ENCODE measurements at places on chromosomes 16 and 17.

DNA sequence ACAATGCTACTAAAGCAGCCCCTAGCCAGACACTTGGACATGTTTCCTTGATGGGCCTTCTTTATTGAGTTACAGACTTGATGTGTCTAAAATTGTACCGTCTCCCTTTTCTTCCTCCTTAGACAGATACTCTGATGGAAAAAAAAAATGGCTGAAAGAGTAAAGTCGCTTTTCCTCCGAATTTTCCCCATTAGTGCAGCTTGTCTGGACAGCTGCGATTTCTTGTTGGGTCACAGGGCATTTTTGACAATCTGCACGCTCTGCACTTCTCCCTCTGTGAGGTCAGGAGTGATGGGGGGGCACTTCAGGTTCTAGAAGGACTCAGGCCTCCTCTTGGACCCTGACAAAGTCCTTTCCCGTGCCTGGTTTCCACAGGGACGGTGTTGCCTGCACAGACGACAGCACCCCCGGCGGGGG lies 968 bp upstream of the PRKAR1A start:
- DNase-seq, result no peak

- DNase-seq, result peak; percentile 71
Observed at GRCh38 chr17:28997806-28998205, 8.0 kb downstream of the SEZ6 start.

- DNase-seq, result no peak
Observed at GRCh38 chr17:53463363-53463762, 359.4 kb upstream of the KIF2B start.

DNA sequence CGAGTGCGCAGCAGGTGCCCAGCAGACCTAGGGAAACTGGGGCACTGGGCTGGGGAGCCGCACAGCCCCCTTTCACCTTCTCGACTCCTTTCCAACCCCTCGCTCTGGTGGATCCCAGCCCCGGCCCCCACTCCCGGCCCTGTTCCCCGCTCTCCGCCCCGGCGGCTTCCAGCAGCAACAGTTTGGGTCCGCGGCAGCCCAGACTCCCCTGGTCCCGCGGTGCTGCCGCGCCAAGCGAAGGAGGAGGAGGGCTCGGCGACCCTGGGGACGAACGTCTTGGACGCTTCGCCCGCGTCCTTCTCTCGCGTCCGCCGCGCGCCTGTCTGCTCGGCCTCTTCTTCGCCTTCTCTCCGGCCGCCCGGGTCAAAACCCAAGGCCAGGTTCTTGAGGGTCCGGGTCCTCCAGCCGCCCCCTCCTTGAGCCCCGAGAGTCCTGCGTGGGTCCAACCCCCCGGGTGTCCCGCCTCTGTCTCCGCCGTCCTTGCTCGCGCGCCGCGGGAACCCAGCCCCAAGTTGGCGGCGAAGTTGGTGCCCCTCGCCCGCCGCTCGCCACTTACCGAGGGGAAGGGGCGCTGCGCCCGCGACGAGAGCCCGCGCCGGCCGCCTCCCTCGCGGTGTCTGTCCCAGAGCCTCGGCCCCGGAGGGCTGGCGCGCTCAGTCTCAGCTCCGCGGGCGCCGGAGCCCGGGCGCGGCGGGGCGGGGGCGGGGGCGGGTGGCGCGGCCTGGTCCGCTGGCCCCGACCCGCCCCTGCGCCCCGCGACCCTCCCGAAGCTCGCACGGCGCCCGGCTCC lies 1.4 kb upstream of the GRIN2C start:
- no peak for DNase-seq

DNA sequence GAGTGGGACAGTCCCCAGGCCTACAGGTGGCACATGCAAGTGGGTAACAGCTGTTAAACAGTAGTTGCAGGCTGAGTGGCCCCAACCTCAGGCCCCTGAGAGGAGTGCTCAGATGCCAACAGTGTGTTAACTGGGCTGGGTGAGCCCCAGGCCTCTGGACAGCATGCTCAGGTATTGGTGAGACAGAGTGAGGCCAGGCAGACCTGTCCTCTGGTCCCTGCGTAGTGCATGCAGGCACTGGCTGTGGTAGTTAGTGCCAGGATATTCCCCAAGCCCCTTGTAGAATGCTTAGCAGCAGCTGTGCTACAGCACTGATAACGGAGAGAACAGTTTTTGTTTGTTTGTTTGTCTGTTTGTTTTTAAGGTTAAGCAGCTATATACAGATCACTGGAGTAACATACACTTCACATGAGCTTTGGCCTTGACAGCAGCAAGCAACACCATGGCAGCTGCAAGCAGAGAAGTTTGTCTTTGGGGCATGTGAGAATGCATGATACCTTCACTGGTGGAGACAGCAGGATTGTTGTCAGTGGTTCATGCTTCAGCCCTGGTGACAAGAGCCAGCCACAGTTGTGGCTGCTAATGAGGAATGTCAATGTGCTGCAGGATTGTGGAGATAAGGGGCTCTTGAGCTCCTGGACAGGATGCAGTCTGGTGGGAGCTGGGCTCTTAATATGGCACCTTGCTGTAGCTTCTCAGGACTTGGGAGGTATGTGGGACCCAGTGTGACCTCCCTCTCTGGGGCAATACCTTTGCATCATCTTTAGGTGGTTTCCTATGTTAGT lies 614.4 kb downstream of the CDH11 start:
- no peak for DNase-seq

DNA sequence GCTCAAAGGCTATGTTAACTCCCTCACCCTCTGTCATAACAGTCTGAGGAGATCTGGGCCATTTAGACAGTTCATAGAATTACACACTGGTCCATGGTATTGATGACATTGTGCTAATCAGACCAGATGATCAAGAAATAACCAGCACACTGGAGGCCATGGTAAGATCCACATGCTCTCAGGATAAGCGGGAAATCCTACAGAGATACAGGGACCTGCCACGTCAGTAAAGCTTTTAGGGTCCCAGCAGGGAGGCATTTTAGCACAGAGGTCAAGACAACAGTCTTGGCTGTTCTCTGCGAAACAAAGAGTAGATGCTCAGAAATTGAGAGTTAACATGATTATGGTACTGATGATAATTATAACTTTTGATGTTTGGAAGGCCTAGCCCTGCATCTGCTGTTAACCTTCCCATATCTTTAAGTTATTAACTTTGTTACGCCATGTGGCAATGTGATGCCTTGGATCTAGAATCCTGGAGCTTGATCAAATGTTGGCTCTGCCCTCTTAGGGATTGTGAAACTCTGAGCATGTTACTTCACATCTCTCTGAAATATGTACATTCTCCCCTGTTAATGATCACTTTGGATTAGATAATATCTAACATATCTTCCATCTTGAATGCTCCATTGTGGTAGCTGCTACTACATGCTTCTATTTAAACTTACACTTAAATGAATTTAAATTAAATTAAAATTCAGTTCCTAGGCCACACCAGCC lies 172.0 kb upstream of the SOX9 start:
- DNase-seq, result no peak

DNA sequence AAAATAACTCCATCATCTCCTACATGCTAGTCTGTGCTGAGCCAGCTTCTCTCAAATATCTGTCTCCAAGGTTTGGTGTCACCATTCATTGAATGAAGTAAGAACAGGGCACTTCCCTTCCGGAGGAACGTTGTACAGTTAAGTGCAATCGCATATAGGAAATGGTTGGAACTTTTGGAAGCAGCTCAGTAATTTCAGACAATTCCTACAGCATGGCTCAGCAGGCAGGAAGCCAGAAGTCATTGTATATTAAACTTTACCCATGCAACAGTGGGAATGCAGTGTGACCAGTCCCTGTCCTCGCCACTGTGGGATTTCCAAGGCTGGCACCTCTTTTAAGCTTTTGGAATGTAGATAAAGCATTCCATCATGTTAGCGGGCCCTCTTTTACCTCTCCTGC lies 51.1 kb upstream of the MYH2 start:
- no peak for DNase-seq

GRCh38 chr17:48582750-48583069 lies 4.6 kb upstream of the HOXB4 start:
- DNase-seq, result peak; percentile 37

GRCh38 chr17:72306037-72306436 lies 185.2 kb downstream of the SOX9 start:
- DNase-seq, result no peak

DNA sequence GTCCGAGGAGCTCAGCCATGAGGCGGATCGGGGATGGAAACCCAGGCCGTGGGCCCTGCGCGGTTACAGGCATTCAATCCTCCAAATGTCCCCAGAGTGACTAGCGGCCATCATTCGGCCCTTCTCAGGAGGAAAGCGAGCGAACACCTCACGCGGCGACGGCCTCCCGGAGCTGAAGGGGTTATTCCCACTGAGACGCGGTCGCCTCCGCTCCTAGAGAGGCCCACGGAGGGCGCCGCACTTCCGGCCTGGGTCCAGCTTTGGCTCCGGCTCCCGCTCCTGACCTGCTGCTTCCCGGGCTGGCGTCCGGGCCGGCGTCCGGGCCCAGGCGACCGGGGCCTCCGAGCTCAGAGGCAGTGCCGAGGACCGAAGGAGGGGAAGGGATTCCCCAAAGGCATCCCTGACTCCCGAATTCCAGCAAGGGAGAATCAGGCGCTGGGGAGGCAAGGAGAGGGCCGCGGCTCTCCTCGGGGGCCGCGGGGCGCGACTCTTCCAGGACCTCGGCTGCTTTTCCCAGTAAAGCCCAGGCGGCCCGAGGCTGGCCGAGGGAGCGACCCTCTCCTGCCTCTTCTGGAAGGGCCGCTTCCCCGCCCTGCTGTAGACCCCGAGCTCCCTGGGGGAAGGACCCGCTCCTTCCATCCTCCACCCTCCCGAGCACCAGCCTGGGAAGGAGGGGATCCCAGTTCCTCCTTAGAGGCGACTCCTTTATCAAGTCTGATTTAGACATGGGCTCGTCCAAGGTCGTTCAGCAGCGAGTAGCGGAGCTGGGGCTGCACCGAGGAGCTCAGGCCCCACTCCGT lies 18.6 kb upstream of the ZNF629 start:
- peak; percentile 24 for DNase-seq

GRCh38 chr16:74477226-74477625 lies 55.9 kb upstream of the CLEC18B start:
- DNase-seq, result no peak

DNA sequence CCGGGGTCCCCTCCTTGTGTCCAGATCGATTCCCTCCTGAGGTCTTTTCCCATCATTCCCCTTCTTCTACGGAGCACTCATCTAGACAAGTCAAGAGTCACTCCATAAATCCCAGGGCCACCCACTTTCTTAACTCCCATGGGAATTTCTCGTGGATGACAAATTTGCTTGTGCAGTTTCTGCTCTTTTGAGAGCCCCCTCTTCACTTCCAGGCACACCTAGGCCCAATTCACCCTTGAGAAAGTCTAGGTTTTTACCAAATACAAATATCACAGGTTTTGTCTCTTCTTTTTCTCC lies 522 bp upstream of the POLDIP2 start:
- no peak for DNase-seq

DNA sequence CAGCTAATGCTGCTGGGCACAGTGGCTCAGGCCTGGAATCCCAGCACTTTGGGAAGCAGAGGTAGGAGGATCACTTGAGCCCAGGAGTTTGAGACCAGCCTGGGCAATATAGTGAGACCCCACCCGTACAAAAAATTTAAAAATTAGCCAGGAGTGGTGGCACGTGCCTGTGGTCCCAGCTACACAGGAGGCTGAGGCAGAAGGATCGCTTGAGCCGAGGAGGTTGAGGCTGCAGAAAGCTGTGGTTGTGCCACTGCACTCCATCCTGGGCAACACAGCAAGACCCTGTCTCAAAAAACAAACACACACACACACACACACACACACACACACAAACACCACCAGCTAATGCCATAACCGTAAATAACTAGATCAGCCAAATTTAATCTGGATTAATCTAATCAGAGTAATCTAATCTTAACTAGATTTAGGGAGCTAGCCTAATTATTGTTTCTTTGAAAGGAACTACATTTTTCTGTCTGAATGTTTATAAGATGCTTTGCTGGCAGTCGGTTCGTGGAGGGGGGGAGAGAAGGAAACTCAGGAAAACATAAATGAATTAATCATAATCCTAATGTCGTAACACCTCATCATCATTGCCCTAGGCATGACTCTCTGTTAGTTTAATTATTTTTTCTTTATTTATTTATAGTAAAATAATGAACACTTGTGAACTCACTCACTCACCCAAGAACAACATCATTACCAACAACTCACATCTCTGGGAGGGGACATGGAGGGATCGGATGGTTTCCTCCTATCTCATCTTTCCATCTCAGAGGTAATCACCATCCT lies 12.5 kb upstream of the RBBP6 start:
- DNase-seq, result no peak

- peak; percentile 77 for DNase-seq
Observed at GRCh38 chr16:26087091-26087490, 395.3 kb downstream of the HS3ST4 start.

GRCh38 chr17:12429116-12429515 lies 236.6 kb upstream of the MYOCD start:
- DNase-seq, result no peak

- DNase-seq, result no peak
Observed at GRCh38 chr17:65143889-65144604, 6.9 kb downstream of the RGS9 start.

DNA sequence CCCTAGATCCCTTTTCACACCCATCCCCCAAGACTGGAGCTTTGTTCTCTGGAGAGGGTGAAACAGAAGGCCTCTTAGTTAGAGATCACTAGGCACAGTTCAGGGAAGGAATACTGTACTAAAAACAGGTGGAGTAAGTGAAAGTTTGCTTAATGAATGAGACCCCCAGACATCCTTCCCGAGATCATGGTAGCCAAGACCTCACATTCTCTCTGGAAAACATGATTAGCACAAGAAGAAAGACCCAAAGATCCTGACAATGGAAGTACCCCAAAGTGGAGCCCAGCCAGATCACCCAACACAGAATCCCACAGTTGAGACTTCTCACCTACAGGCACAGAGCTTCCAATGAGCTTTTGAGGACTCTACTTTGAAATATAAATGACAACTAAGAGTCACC lies 3.4 kb upstream of the CMTM4 start:
- no peak for DNase-seq
